ENCODE measurements at places on chromosomes 12 and 14. TPM values are rescaled to one million over a fixed set of nuclear protein-coding genes. Genes with fewer than 3 reads are reported as not detected.

DNA sequence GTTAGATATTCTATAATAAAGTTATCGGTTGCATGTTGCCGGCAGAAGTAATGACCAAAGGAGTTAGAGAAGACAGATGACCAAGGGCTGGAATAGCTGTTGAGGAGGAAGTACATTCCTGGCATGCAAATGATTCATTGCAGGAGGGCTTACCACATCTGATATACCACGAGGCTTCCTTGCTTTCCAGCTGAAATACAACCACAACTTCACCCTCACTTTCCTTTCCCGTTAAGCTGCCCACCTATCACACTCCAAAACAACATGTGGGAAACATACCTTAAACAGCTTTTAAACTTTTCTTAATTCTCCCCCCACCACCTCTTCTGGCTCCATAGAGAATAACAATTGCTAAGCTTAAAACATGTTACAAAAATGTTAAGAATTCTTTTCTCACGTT lies 594.1 kb downstream of the NRXN3 start:
- H3K36me3 ChIP-seq = no peaks in the 10 kb centered on the region
- H3K27ac ChIP-seq = no peak overlapping the region
- no peak for DNase-seq
- no peaks in the 10 kb centered on the region for H3K4me1 ChIP-seq
- peaks cover 6% of the 10 kb centered on the region for H3K27me3 ChIP-seq

DNA sequence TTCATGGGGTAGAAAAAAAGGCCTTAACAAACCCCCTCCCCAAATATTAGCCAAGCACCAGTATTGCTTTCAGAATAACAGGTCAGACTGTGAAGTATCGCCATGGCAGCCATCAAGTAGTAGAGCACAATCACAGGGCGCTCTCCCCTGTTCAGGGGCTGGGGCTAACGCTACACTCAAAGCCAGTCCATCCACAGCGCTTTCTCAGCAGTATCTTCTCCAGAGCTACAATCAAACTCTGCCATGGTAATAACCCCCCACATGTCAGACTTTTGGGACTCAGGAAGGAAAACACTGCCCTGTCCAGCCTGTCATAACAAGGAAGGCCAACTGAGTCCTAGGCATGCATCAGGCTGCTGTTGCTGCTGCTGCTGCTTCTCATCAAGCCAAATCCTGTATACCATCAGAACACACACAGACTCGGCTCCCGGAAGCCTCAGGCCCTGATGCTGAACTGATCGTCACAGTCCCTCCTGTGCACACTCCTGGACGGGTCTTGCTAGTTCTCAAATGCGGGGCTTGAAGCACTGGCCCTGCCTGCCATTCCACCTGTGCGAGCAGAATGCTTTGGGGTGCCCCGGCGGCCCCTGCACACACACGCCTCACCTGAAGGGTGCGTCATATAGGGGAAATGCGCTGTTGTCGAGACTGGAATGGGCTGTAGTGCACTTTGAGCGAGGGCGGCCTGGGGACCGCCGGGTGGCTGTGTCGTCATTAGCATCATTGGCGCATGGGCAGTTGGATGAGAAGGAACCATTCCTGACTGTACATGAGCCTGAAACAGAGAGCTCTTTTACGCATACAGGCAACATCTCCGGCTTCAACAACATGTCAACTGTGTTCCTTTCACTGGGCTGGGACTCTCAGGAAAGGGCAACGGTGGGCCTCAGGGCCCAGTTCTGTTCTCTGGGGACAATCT lies 47.6 kb downstream of the SH2B3 start:
- H3K36me3 ChIP-seq = peaks cover 44% of the 10 kb centered on the region
- H3K4me3 ChIP-seq = no peak overlapping the region
- H3K27me3 ChIP-seq = no peaks in the 10 kb centered on the region
- no peak overlapping the region for H3K27ac ChIP-seq

DNA sequence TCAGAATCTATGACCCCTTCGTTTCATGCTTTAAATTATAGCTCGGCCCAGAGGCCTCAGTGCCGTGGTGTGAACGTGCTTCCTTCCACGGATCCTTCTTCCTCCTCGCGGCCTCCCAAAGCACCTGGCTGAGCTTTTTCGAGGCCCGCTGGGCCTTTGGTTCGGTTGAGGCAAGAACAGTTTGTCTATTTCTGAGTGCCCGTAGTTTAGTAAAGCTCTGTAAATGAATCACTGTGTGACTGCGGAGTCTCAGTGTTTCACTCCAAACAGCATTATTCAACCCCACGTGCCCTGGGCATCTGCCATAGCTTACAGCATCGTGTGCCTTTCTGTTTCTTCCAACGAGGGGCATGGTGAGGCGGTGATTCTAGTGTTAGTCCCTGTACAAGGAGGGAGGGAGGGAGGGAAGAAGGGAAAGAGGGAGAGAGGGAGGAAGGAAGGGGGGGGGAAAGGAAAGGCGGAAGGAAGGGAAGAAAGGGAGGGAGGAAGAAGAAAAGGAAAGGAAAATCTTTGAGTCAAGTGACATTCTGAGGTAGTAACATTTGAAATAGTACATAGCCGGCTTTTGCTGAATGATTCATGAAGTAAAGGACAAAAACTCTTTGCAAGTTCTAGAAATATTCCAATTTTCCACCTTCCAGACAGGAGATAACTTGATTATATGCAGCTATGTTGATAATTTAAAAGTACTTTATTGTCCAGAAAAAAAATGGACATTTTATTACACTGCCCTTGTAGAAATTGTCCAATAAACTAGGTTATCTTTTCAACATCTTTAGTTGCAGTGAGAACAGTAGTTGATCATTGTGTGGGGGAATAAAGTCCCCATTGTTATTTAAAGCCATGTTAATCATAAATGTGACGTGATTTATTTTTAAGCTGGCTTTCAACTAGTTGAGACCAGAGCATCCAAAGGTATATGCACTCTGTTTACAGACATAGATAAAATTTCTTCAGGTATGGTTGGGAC lies 1.2 kb upstream of the TRIM9 start:
- DNase-seq = no peak
- H3K27ac ChIP-seq = peak overlapping the region; percentile 83
- peaks cover 55% of the 10 kb centered on the region for H3K27me3 ChIP-seq
- peaks cover 26% of the 10 kb centered on the region for H3K4me1 ChIP-seq
- H3K36me3 ChIP-seq = no peaks in the 10 kb centered on the region
- H3K4me3 ChIP-seq = peak overlapping the region; percentile 86

GRCh38 chr14:82385048-82385447 lies 851.4 kb upstream of the SEL1L start:
- no peak for DNase-seq
- H3K4me1 ChIP-seq = no peaks in the 10 kb centered on the region
- no peak overlapping the region for H3K4me3 ChIP-seq
- H3K27me3 ChIP-seq = no peaks in the 10 kb centered on the region
- no peaks in the 10 kb centered on the region for H3K36me3 ChIP-seq

DNA sequence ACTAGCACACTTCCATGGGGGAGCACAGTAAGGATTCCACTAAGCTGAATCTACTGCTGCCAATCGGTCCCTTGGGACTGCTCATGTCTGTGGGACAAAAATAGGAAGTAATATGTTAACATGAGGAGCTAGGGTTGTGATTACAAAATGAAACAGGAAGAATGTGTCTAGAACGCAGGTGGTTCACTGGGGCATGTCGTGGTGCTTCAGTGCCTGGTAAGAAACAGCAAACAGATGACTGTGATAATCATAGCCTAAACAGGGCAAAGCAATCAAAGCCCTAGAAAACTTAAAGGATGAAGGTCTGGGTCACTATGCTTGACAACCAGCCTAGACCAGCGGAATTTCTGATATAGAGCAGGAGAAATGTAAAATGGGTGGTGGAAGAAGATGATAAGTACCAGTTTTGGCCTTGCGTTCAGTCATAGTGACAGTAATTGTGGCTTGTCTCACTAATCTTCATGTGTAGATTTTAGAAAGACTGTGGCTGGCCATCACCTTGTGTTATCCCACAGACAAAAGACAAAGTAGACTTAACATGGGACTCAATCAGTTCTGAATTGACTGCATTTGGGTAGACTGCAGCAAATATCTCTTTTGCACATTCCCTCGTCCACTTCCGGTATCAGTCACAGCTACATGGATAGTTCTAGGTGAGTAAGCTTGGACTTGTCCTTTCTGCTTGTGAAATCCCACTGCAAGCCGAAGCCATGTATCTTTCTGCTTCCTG lies 51.4 kb downstream of the WASHC3 start:
- H3K4me1 ChIP-seq = no peaks in the 10 kb centered on the region
- no peak overlapping the region for H3K27ac ChIP-seq
- peaks cover 6% of the 10 kb centered on the region for H3K36me3 ChIP-seq

DNA sequence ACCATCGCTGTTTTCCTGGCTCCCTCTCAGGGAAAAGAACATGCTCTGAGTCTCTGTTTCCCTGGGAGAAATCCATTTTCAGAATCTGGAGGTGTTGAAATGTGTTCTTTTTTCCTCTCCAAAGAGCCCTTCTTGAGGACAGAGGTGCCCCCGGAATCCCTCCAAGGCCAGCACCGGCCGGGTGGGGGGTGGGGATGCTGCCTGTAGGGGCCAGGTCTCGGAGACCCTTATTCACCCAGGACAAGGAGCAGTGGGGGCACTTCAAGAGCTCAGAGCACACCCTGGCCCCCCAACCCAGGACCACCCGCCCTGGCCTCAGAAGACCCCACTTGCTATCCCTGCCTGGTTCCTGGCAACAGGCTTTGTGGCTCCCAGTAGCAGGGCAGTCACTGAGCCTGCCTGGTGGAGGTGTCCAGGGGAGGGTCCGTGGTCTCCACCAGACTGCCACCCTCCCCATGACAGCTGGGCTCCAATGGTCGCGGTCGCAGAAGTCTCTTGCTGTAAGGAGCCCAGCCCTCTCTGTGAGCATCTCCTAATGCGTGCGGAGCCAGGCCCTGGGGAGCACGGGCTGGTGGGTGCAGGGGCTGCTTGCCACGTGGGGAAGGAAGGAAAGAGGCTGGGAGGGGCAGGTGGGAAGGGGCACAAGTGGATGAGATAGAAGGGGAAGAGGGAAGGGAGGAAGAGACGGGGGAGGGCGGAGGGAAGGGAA lies 13.2 kb upstream of the DIO3 start:
- no peak for DNase-seq
- H3K36me3 ChIP-seq = no peaks in the 10 kb centered on the region
- H3K27ac ChIP-seq = no peak overlapping the region
- no peak overlapping the region for H3K4me3 ChIP-seq

DNA sequence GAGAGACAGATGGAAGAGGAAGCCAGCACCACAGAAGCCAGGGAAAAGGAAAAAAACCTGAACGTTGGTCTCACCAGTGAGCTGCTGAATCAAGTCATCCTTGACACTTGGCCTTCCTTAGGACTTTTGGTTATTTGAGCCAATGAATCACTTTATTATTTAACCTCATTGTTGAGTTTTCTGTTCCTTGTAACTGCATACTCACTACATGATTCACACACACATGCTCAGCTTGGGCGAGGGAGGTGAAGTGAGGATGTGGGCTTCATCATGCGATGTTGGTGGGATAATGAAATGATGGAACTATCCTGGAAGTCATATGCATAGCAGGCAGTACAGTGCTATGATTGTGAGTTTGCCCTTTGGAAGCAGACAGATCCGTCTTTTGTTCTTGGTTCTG lies 40.6 kb upstream of the RPH3A start:
- no peaks in the 10 kb centered on the region for H3K4me1 ChIP-seq
- no peaks in the 10 kb centered on the region for H3K36me3 ChIP-seq
- H3K27ac ChIP-seq = no peak overlapping the region
- H3K4me3 ChIP-seq = no peak overlapping the region
- DNase-seq = no peak

GRCh38 chr12:62640910-62641448 lies 174.4 kb downstream of the MON2 start:
- DNase-seq = no peak
- H3K36me3 ChIP-seq = no peaks in the 10 kb centered on the region
- H3K27me3 ChIP-seq = no peaks in the 10 kb centered on the region
- H3K27ac ChIP-seq = peak overlapping the region; percentile 22

DNA sequence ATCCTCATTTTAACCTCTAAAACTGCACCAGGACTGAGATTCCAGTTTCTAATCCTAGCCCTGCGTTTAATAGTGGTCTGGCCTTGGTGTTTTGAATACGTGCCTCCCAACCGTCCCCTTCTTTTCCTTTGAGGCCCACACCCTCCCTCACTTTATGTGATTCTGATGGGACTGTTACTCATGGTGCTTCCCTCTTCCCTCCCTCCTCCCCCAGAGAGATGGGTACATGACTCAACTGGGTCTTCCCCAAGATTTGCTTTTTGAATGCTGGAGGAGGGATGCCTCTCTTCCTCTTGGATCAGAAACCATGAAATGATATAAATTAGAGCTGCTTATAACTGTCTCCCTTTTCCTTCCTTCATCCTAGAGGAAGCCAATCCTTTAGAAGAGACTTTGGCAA lies 8.2 kb upstream of the PPP2R5E start:
- H3K4me1 ChIP-seq = peaks cover 7% of the 10 kb centered on the region
- no peak for DNase-seq
- H3K27me3 ChIP-seq = no peaks in the 10 kb centered on the region
- H3K27ac ChIP-seq = no peak overlapping the region

CCDC88C gene
- total RNA-seq = 23.7 TPM

KLRG1 gene
- 2.0 TPM for total RNA-seq

PEX5 gene
- 47.5 TPM for total RNA-seq

CD163 gene
- 0.22 TPM for total RNA-seq

ADAM21 gene
- 0.11 TPM for total RNA-seq

KRT71 gene
- not detected for total RNA-seq

RNASE8 gene
- not detected for total RNA-seq

RAPGEF3 gene
- 20.9 TPM for total RNA-seq

All from mesothelial cell of epicardium (in vitro differentiated cells).